Activated T-helper 1 cell treated with anti-CD3 and anti-CD28 coated beads, Interleukin-12 subunit alpha, Interleukin-12 subunit beta, Interleukin-2, Interleukin-4 antibody, amounts not matched to agents 30 ng/mL and 10 ng/mL and 1 ng/mL, durations not matched to agents 14 hours and 24 hours and 36 hours (primary cell): ENCODE measurements at places on chromosomes 5 and 9. TPM values are rescaled to one million over a fixed set of nuclear protein-coding genes. Genes with fewer than 3 reads are reported as not detected.

NUTM2G gene
- not detected in 2 replicates for total RNA-seq

SLC25A25 gene
- 13.4 and 13.5 TPM in 2 replicates for total RNA-seq

SLC28A3 gene
- total RNA-seq, result 0.60 and 0.66 TPM in 2 replicates

SKP2 gene
- 54.6 and 61.2 TPM in 2 replicates for total RNA-seq

SHROOM1 gene
- 6.5 and 8.3 TPM in 2 replicates for total RNA-seq

DENND1A gene
- total RNA-seq, result 18.5 and 22.8 TPM in 2 replicates

- no peak for DNase-seq
Measured at GRCh38 chr5:25858019-25858418, 1180.4 kb downstream of the CDH9 start.

DNA sequence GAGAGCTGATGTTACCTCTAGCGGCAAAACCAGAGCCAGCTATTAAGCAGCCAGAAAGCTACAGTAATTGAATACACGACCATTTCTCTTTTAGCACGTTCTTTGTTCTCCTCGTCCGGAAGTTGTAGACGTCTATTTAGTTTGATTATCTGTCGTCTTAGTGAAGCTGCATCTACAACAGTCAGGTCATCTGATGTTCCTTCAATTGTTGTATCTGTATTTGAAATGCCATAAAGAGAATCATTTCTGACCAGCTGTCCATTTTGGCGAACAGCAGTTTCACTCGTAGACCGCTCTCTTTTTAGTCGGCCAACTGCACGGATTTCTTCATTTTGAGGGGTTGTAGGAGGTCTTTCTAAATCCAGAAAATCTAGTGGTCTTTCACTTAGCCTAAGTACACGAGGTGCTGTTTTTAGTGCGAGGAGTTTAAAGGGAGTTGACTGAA is 12.6 kb downstream of the PDE6A start:
- DNase-seq, result no peak

- DNase-seq, result peak; percentile 27
Measured at GRCh38 chr5:154273028-154273617, 82.6 kb downstream of the GALNT10 start.

- DNase-seq, result no peak
Measured at GRCh38 chr5:123208668-123209501, 119.8 kb downstream of the PRDM6 start.

GRCh38 chr5:160278343-160278742 is 34.0 kb downstream of the CCNJL start:
- DNase-seq, result no peak

GRCh38 chr5:71969460-71969859 is 137.8 kb upstream of the MAP1B start:
- no peak for DNase-seq

DNA sequence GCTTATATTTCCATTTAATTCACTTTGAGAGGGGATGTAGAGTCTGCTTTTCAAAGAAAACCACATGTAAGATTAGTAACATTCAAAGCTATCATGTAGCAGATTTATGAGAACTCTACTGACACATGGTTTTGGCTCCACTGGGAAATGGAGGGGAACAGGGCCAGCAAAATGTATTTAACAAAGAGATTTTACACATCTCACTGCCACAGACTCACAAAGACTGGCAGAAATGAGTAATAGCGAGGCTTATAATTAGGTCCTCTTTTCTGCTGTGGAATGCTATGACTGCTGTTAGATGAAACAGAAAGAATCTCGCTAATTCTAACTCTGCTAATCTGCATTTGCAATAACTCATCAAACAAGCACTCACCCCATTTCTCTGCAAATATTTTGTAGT is 4.5 kb downstream of the DAP start:
- DNase-seq, result no peak

- no peak for DNase-seq
Measured at GRCh38 chr5:73678322-73678740, 52.3 kb downstream of the ARHGEF28 start.

DNA sequence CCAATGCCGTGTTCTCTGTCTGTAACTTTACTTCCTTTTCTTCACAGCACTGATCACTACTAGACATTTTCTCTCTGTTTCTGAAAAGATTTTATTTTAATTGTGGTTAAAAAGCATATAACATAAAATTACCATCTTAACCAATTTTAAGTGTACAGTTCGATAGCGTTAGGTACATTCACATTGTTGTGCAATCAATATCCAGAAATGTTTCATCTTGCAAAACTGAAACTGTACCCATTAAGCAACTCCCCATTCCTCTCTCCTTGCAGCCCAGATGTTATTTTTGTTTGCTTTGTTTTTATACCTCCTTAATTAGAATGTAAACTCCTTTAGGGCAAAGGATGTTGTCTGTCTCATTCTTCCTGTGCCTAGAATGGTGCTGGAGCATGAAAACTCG is 47.5 kb downstream of the COL27A1 start:
- DNase-seq, result no peak

GRCh38 chr5:137096149-137097103 is 402.7 kb downstream of the SPOCK1 start:
- no peak for DNase-seq

DNA sequence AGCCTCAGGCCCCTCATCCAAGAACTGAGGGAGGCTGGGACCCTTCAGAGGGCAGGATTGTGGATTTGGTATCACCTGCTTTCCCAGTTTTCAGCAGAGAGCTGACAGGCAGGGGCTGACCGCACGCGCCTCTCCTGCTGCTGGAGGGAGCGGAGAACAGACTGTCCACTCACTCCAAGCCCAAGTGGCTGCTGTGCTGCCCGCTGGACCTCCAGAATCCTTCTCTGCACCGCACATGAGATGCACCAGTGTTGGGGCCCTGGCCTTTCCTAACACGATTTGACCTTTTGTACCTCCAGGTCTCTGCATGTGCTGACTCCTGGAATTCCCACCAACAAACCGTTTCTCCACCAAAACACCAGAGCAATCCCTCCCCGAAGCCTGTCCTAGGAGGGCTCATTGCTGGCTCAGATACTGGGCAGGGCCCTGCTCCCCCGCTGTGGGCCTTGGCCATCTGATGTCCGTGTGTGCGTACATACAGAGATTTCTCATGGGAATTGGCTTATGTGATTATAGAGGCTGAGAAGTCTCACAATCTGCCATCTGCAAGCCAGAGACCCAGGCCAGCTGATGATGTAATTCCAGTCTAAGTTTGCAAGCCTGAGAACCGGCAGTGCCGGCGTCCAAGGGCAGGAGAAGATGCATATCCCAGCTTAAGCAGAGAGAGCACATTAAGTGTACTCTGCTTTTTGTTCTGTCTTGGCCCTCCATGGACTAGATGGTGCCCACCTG is 141.7 kb downstream of the GADD45G start:
- no peak for DNase-seq

DNA sequence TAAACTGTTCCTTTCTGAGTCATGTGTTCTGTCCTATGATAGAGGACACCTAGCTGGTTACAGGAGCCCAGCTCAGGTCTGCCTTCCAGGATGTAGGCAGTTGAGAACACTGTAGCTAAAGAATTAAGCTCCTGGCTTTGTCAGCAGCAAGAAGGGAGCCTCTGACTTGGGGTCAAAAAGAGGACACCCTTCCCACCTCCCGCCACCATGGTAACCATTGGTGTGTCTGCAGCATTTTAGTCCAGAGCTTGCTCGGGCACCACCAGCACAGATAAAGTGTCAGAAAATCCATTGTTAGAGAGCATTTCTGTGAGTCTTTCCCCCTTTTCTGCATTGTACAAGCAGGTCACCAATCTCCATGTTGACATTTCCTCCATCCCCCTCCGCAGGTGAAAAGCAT is 181.7 kb downstream of the DOCK8 start:
- DNase-seq, result no peak
